ENCODE measurements at places on chromosomes 1 and 21.

GRCh38 chr21:37358397-37358796 lies 8.2 kb upstream of the DYRK1A start:
- no peak for DNase-seq

DNA sequence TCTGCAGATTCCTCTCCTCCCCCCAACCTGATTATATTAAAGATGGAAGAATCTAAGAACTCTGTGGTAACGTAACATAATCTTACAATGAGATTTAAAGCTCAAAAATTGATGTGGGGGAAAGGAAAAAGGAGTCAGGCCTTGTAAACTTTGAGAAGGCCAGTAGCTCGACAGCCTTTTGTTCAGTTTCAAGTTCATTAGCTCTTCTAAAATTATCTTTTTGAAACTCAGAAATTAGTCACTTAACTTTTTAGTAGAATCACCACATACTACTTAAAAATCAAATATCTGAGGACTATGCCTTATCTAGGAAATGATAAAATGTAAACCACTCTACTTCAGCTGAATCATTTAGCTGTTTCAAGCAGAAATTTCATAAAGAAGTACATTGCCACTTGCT lies 996.2 kb downstream of the AMY1C start:
- no peak for DNase-seq

DNA sequence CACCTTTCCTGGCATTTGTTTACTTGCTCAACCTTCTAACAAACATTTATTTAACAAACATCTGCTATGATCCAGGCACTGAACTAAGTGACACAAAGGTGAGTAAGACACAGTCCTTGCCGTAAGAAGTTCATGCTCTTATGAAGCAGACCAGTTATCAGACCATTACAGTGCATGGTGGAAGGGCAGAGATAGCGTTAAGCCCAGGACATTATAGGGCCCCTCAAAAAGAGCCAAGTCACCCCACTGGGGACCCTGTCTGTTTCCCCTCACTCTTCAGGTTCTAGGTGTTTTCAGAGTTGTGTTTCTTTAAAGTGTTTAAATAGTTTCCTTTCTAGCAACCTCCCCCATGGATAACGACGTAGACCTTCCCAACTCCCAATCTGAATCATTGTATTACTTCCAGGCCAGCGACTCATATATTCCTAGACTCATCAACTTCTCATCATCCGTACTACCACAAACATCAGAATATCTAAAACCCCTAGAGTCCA lies 39.3 kb downstream of the TCP10L start:
- no peak for DNase-seq

GRCh38 chr1:114093624-114094362 lies 59.9 kb downstream of the SYT6 start:
- DNase-seq = no peak

DNA sequence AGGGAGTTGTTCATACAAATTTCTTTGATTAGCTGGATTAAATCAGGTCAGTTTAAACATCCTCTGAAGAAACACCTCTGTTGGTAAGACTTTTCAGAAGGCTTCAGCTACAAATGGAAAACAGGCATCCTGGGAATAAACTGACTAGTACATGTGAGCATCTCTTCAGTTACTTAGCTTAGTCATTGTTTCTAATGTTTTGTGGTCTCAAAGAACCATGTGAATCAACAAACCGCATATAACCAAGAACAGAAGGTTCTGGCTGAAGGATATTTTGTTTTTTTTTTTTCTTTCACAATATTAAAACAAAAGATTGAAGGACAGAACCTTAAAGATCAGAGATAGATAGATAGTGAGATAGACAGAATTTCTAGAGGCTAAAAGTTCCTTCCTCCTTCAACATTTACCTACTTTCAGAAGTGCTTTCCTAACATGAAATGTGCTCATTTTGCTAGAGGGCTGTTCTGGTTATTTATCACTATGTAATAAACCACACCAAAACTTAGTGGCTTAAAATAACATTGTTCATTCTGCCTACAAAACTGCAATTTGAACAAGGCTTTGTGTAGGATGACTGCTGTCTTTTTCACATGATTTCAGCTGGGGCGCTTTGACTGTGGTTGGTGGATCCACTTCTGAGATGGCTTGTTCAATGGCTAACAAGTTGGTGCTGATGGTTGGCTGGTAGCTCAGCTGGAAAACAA lies 119.8 kb upstream of the PTGFR start:
- no peak for DNase-seq

DNA sequence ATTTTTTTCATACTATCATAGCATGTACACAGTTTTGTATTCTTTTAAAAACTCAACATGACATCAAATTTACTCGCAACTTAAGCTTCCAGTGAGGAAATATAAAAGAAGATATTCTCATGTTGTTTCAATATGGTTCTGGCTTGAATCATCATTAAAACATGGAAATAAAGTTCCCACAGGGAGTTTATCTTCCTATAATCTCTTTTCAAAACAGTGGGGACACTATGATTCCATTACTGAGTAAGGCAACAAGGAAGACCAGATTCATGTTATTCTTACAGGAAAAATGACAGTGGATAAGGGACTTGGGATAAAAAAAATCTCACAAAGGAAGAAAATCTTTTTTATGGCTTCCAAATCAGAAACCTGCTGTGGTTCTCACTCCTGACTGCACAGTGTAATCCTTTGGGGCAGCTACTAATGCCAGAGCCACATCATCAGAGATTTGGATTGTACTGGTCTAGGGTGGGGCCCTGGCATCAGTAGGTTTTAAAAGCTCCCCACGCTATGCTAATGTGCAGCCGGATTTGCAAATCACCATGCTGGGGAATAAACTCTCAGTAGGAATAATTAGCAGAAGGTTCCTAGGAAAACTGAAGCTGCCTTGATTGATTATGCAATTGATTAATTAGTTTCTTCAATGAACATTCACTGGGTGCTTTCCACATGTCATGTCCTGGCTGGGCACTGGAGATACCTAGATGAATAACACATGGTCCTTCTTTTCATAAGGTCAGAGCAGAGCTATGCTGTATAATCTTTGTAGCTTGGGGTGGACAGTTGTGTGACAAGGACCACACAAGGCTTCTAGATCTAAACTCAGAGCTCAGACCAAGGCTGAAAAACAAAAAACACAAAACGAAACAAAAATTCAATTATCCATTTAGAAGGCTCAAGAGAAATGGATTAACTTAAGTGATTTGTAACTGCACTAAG lies 71.1 kb upstream of the C8B start:
- no peak for DNase-seq

- DNase-seq = no peak
Observed at GRCh38 chr1:16145030-16145661, 10.7 kb downstream of the EPHA2 start.

DNA sequence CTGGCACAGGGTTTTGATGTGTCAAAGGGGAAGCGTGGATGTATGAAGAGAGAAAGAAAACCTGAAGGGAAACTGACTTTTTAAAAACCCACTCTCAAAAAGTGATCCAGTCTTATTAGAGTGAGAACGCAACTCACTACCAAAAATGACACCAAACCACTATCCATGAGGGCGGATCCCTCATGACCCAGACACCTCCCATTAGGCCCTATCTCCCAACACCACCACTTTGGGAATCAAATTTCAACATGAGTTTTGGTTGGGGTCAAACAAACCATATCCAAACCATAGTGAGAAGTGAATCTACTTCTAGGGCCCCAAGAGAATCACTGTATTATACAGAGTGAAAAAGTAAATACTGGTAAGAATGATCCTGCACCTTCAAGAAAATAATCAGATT lies 53.5 kb downstream of the FNBP1L start:
- no peak for DNase-seq

DNA sequence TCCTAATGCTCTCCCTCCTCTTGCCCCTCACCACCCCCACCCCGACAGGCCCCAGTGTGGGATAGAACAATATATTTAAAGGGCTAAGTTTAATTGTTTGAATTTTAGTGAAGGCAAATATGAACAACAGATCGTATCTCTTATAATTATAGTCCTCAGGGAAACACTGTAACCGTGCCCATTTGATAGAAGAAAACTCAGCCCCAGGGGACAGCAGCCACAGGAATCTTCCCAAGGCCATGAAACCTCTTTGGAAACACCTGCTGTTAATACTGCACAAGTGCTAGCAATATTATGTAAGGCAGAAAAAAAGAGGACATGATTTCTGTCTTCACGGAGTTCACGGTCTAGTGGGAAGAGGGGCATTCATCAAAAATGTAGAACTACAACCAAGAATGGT lies 142.2 kb downstream of the URB2 start:
- no peak for DNase-seq

DNA sequence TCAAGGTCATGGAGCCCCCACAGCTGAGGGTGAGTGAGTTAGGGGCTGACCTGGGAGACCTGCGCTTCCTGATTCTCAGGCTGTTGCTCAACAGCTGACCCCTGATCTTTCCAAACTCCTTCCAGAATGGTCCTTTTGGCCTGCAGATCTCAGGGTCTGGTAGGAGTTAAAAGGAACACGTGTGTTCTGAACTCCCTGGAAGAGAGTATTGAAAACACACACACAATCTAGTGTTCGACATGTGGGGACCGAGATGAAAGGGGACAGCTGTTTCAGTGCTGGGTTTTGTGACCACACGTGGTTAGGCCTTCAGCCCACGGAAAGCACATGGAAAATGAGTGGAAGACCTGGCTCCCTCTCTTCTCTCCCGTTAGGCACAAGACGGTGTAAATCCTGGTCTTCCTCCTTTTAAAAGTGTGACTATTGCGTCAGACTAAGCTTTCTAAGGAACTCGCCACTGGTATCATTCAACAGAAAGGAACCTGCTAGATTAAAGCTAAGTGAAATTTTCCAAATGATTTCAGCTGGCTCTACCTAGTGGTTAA lies 49.6 kb downstream of the RUNX1 start:
- DNase-seq = no peak

DNA sequence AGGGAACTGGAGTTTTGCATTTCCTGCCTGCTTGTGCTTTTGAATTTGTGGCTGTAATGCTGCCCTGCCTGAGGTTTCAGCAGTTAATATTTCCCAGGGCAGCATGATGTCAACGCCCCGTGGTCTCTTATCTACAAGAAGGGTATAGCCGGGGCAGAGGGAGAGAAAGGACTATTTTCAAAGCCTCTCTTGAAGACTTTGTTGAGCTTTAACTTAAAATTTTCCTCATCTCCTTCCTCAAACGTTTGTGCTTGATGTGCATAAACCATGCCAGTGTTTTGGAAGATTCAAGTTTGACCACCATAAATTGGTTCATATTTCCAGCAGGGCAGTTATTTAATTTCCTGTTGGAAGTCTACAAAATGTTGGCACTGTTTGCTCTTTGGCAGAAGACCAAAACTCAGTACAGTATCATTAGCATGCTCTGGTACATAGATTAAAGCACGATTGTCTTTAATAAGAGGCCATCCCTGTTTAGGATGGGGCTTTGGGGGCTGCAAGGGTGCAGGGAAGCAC lies 43.4 kb downstream of the ROR1 start:
- no peak for DNase-seq

All from central memory CD8-positive, alpha-beta T cell (primary cell).